Femur (tissue), 1 donor: ENCODE measurements at places on chromosomes 2 and 18.

GRCh38 chr18:32435631-32436500 is 34.8 kb downstream of the GAREM1 start:
- DNase-seq: no peak

DNA sequence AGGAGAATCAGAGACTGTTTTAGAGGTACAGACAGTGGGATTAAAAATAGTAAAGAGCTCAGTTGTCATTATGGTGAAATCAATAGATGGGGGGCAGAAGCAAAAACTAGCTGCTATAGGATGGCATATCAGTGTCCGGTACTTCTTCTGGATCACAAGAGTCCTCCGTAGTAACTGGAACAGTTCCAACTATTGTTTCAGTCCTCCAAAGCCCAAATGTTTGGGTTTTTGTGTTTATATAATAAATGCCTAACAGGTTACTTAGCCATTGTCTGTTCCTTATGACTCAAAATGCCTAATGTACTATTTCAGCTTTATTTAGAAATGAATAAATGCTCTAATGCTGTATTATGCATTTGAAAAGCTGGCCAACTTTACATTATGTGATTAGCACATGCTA is 401.2 kb downstream of the PTH2R start:
- no peak for DNase-seq

GRCh38 chr2:236605345-236605734 is 35.7 kb downstream of the ACKR3 start:
- no peak for DNase-seq

- DNase-seq: no peak
Observed at GRCh38 chr18:6370886-6371635, 43.6 kb downstream of the L3MBTL4 start.

- no peak for DNase-seq
Observed at GRCh38 chr18:35803551-35803950, 168.9 kb upstream of the RMP24 start.

- DNase-seq: no peak
Observed at GRCh38 chr2:208097313-208097712, 27.0 kb downstream of the CRYGD start.

DNA sequence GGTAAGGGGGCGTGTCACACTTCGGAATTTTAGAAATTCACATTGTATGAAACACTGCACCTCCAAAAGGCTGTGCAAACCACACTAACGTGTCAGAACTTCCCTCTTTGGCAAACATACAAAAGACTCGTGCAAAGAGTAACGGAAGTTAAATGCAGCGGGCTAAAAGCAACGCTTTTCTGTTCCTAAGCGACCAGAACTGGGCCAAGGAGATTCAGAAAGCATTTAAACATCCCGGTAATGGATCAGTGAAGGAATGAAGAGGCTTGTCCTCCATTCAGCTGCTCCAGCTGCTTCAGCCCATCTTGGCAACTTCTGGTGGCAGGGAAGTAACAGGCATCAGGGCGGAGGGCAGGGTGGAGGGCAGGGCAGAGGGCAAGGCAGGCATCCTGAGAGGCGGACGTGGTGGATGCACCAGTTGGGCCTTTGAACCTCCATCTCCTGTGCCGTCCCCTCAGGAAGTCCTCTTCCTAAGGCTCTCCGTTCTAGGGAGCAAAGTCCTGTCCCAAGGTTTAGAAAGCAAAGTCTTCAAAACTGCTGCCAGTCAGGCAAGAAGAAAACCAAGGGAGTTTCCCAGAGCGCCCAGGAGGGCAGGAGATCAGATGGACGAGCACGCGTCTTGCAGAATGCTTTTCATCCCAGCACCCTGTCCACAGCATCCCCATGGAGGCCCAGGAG is 230.7 kb downstream of the ZNF516 start:
- DNase-seq: peak; percentile 37

- no peak for DNase-seq
Observed at GRCh38 chr2:68822207-68822872, 48.9 kb downstream of the BMP10 start.

GRCh38 chr18:61860302-61860701 is 32.5 kb downstream of the RNF152 start:
- no peak for DNase-seq

DNA sequence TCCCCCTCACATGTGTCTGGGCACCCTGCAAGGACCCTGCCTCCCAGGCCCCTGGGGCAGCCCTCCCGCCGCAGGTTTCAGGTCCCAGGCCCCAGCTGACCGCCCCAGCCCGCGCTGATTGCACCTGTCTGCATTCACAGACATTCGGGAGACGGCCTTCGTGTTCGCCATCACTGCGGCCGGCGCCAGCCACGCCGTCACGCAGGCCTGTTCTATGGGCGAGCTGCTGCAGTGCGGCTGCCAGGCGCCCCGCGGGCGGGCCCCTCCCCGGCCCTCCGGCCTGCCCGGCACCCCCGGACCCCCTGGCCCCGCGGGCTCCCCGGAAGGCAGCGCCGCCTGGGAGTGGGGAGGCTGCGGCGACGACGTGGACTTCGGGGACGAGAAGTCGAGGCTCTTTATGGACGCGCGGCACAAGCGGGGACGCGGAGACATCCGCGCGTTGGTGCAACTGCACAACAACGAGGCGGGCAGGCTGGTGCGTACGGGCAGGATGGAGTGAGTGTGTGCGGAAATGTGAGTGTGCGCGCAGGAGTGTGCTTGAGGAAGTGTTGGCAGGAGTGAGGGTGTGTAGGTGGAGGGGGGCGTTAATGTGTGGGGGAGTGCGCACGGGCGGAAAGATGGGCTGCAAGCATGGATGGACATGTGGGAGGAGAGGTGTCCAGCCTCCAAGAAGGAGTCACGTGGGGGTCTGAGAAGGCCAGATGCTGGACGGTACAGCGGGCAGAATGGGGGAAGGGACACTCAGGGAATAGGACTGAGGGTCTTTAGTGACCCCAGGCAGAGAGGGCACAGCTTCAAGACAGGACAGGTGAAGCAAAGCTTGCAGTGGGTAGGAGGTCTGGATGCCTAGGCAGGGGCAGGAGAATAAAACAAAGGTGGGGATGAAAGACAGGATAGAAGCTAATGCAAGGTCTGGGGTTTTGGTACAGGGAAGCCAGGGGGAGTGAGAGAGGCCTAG is 9.0 kb upstream of the WNT10A start:
- no peak for DNase-seq

DNA sequence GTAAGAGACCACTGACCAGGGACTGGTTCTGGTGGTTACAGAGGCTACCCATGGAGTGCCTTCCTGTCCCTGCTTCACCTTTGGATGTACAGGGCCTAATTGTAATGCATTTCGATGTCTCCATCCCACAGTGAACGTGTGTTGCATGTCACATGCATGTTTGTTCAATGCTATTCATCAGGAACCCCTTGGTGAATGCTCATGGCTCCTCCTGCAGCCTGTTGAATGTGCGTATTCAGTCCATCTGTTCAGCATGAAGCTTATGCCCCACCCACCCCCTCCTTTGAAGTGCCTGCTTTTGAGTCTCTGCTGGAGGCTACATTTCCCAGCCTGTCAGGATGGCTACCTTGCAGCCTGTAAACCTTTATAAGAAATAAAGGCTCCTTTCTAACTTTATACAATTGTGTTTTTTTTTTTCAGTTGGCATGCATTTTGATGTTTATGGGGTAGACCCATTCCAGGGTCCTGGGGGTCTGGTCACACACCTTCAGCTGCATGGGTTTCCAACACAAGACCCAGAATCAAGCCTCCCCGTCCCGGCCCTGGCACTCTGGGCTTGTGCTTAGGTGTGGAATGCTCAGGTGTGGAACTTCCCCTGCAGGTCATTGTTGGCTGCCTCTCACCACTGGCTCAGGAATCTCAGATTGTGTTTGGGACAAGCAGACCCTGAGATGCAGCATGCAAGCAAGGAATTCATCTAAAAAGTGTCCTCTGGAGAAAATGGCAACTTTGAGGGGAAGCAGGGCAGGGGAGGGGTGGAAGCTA is 238.8 kb upstream of the HDAC4 start:
- DNase-seq: peak; percentile 1

GRCh38 chr2:119250718-119251290 is 27.2 kb downstream of the STEAP3 start:
- no peak for DNase-seq

DNA sequence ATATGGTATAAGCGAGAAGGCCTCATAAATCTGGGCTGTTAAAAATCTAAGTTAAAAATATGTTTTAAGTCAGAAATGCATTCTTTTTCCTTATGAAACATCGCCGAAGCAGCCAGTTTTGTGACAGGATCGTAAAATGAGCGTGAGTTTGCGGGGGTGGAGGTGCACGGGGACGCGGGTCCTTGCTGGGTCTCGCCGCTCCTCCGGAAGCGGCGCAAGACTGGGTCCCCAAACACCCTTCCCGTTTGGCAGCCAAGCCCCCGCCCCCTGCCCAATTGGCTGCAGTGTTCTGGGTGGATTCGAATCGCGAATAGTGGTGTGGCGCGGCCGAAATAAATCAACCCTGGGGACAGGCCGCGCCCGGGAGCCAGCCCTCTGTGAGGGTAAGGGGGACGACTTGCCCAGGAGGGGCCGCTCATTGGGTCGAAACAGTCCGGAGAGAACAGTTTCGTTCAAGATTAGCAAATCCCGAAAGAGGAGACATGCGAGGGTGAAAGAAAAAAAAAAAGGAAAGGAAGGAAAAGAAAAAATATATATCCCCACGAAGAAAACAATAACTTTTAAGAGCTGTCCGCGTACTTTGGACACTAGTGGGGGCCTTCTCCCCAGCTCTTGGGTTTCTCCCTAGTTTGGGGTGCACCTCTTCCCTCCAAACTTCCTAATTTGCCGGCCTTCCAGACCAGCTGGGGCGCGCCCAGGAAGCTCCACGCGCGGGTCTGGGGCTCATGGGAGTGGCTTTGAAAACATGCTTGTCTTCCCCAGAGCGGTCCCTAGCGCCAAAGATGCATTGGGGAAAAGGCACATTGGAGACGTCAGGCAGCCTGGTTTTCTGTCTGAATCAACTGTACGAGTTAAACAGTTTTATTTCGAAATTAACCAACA is 3.1 kb upstream of the GATA6 start:
- DNase-seq: no peak

DNA sequence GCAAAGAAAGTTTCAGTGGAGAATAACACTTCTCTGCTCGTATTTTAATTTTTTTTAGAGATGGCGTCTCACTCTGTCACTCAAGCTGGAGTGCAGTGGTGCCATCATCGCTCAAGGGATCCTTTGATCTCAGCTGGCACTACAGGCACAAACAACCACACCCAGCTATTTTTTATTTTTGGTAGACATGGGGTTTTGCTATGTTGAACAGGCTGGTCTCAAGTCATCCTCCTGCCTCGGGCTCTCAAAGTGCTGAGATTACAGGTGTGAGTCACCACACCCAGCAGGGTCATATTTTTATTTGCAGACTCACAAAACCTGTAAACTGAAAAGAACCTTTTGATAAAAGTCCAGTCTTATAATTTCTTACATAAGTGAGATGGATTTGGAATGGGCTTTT is 2.6 kb downstream of the TRAK2 start:
- DNase-seq: no peak
